NCI-H82 (cell line): ENCODE measurements at places on chromosomes 5 and 9.

- peak; percentile 51 for DNase-seq
These were observed 40.3 kb upstream of the NAA35 start for GRCh38 chr9:85900504-85901201.

DNA sequence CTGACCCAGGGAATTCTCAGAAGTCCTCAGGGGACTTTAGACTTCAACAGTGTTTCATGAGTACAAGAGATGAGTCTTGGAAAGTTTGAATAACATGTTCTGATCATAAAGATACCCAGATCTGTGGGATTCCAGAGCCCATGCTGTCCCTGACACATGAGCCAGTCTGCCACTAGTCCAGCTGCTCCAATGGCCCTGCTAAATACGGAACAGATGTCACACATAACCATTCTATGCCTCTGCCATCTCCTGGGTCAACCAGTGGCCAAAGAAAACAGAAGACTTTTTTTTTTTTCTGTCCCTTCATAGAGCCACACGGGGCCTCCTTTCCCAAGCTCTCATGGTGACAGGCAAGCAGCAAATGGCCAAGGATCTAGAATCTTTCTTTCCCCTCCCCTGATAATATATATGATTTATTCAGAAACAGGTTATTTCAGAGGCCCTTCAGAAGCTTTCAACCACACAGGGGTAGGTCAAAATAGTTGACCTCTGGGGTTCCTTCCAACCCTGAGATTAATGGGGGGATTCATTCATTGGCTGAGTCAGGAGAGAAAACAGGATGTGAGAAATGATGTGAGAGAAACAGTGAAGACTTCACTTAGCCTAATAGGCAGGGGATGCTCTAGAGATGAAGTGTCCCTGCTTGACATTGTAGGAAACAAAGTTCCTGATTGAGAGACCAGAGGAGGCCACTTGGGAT is 367.7 kb downstream of the CDK5RAP2 start:
- DNase-seq, result no peak

- DNase-seq, result no peak
These were observed 3.3 kb upstream of the SLC25A46 start for GRCh38 chr5:110735556-110735955.

DNA sequence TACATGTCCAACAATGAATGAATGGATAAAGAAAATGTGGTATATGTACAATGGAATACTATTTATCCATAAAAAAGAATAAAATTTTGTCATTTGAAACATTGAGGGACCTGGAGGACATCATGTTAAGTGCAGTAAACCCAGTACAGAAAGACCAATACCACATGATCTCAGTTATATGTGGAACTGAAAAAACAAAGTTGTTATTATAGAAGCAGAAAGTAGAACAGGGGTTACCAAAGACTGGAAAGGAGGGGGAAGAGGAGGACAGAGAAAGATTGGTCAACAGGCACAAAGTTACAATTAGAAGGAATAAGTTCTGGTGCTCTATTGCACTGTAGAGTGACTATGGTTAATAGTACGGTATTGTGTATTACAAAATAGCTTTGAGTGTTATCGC is 233.8 kb downstream of the SEMA6A start:
- no peak for DNase-seq

DNA sequence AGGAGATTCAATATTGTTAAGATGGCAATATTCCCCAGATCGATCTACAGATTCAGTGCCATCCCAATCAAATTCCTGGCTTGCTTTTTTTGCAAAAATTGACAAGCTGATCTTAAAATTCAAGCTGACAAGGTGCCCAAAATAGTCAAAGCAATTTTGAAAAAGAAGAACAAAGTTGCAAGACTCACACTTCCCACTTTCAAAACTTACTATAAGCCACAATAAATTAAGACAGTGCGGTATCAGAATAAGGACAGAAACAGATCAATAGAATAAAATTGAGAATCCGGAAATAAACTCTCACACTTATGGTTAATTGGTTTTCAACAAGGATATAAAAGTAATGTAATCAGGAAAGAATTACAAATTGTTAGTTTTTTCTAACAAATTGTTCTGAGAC is 97.1 kb downstream of the NRG2 start:
- no peak for DNase-seq

DNA sequence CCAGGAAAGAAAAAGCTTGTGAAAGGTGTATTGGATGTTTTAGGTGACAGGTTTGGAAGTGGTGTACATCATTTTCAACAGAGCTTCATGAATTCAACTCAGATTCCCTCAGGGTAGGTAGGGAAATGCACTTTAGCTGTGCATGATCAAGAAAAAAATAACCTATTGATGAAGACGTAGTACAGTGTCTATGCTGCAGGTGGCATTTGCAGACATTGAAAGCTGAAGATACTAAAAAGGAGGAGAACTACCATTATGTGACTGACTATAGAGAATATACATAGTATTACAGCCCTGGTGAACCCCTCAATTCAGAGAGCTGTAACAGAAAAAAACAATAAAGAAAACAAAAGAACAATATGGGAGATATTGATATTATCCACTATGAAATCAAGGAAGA is 2344.7 kb upstream of the ACO1 start:
- no peak for DNase-seq

- no peak for DNase-seq
These were observed 929.7 kb upstream of the SEMA6A start for GRCh38 chr5:117504305-117504704.

DNA sequence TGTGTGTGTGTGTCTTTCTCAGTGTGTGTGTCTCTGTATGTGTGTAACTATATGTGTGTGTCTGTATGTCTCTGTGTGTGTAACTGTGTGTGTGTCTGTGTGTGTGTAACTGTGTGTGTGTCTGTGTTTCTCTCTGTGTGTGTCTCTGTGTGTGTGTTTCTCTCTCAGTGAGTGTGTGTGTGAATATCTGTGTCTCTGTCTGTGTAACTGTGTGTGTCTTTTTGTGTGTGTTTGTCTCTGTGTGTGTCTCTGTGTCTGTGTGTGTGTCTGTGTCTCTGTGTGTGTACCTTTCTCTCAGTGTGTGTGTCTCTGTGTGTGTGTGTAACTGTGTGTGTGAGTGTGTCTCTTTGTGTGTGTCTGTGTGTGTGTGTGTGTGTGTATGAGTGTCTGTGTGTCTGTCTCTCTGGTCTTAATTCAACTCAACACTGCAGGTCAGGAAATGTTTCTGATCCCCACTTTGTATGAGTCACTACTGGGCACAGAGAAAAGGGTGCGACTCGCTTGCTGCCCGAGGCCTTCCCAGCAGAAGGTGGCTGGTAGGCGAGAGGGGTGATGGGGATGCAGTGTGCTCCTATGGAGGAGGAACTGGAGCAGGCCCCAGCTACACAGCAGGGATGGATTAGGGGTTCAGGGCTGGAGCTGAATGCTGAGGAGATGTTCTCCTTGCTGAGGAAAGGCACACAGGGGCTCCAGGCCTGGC is 52.1 kb downstream of the NSG2 start:
- no peak for DNase-seq

- no peak for DNase-seq
These were observed 1.7 kb downstream of the GFM2 start for GRCh38 chr5:74765201-74765600.
